ENCODE measurements at places on chromosomes 4 and X.

DNA sequence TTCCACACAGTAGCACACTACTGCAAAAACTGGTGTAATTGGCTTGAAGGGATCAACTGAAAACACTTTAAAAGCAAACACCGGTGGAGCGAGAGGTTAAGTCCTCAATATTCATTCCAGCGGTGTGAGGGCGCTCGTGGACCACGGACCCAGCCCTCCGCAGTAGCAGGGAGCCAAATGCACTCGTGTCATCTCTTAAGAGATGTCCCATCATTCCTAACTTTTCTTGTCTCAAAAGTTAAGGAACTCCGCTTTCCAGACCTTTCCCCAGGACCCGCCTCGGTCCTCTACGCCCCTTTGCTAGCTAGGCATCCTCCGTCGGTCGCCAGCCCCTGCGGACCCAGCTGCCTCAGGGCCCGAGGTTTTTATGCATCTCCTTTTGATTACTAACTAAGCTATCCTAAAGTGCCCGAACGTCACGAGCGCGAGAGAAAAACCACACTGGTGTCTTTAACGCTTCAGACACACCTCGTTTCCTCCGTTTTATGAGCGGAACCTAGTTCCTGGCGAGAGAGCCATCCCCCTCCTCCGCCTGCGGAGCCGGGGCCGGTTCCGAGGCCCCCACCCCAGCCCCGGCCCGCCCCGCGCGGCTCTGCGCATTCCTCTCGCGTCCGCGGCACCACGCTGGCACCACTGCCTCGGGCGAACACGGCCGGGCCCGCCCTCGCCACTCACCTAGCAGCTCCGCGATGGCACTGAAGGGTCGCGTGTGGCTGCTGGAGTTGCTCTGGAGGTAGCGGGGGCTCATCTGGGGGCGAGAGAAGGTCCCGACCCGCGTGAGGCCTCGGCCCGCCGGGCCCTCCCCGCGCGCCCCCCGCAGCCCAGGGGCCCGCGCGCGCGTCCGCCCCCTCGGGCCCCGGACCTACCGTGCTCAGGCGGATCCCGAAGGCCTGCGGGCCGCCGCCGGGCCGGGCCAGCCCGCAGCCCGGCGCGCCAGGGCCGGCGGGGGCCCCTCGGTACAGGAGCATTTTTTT is 723 bp downstream of the MORC4 start:
- DNase-seq = peak; percentile 11

GRCh38 chrX:132786217-132786616 is 172.2 kb downstream of the HS6ST2 start:
- DNase-seq = no peak

DNA sequence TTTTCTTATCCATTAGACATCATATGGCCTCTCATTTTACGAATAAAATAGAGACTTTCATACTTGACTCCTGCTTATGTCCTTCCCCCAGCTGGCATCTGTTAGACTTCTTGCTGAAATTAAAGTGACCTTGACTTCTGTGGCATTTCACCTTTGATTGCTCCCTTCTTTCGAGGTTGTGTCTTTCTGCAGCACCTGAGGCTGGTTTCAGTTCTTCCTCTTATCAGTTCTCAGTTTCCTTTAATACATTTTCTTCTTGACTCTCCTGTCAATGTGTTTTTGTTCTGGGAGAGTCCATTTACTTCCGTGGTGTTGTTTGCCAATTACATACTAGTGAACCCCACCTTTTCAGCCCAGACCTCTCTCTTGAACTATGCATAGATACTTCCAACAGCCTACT is 81.6 kb downstream of the RBPJ start:
- DNase-seq = no peak

- DNase-seq = no peak
These were observed 40.6 kb upstream of the RASSF6 start for GRCh38 chr4:73660808-73661207.

DNA sequence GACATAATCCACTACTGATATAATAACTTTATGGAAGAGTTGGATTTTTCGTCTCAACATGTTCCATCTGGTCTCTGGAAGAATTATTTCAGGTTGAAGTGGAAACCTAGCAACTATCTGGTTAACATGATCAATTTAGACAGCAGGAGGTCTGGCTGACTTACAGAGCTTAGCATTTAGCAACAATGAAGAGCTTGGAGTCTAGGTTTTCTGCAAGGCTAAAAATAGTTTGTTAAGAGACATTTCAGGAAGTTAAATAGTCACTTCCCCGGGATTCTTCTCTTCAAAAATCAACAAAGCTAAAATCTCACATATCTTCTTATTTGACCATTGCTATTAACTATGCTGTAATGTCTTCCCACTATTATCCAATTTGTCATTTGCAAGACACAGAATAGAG is 418.6 kb upstream of the DIPK2B start:
- no peak for DNase-seq

DNA sequence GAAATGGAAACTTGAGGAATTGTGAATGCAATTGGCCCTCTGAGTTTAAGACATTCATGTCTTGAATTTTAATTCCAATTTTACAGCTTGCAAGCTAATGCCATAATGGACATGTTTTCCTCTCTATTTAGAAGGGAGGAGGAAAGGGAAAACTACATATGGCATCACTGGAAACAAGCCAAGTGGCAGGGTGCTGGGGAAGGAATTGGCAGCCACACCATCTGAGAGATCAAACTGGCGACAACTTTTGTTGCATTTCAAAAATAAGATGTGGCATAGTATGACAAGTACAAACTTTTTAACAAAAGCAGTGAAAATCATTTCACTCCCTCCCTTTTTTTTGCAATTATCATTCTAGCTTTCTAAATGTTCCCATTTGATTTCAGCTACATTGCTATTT is 615.6 kb downstream of the CENPC start:
- no peak for DNase-seq

- no peak for DNase-seq
These were observed 15.7 kb downstream of the MSX1 start for GRCh38 chr4:4875147-4875546.

- no peak for DNase-seq
These were observed 714.5 kb upstream of the TENM3 start for GRCh38 chr4:181528570-181529184.

GRCh38 chrX:9665113-9665512 is 100.5 kb downstream of the GPR143 start:
- DNase-seq = no peak

DNA sequence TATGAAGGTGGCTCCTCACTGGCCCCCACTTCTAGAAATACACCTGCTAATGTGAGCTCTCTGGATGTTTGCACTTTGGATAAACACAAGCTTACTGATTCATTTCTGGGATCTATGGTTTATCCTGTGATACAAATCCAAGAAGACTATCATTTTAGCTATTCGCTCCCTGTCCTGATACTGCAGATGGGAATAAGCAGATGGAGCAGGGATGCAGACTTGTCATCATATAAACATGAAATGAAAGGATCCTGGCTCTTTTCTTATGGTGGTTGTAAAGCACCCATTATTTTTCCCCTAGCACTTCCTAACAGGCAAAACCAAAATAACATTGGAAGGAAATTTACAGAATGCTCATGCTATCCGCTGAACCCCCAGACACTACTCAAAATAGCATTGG is 162.9 kb upstream of the NOCT start:
- no peak for DNase-seq

DNA sequence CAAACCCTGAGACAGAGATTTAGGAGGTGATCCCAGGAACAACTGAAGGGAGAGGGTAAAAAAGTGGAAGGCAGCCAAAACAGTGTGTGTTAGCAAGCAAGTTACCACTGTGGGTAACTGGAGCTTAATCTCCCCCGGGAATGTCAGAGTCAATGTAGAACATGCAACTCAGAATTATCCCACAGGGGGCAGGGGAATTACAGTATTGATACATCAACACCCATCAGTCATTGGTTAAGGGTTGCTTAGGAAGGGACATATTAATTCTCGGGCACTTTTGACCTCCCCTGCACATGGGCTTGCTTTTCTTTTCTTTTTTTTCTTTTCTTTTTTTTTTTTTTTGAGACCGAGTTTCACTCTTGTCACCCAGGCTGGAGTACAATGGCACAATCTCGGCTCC is 29.3 kb downstream of the CXorf58 start:
- DNase-seq = no peak

DNA sequence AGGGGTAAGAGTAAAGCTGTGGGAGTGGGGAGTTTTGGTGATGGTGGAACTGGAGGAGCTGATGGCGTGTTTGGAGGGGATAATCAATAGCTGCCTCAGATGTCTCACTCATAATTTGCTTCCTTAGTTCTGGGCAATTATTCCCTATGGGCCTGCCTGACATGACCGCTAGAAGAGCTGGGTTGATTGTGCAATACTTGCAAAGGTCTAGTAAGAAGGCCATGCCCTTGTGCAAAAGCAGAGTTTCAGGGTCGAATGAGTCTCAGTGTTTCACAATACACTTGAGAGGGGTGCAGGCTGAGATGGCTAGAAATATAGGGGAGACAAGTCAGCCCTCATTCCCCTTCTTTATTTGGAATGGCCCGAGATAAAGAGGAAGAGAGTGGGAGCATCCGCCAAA is 858.4 kb upstream of the POU3F4 start:
- no peak for DNase-seq

- DNase-seq = no peak
These were observed 66.0 kb upstream of the C4orf54 start for GRCh38 chr4:99723612-99724011.

GRCh38 chrX:91434351-91435168 is at the start of gene PABPC5:
Gene PABPC5, plus strand, starts transcription at chrX:91434839. Its CDS starts 739 bp downstream, at chrX:91435578.
- DNase-seq = no peak

DNA sequence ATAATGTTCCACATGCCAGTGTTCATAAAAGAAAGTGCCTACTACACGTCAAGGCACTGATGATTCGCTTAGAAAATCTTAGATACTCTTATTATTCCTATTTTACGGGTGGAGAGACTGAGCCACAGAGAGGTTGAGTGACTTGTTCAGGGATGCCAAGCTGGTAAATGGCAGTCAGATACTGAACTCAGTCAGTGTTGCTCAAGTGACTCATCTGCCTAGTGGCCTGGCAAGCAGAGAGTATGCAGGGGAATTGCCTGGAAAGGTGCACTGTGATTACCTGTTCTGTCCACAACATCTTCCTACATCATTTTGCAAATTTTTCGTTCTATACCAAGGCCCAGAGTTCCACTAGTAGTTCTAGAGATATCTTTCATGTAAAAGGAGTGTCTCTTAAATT is 68.4 kb downstream of the RAPGEF2 start:
- DNase-seq = no peak

- DNase-seq = no peak
These were observed 117.9 kb upstream of the HS3ST1 start for GRCh38 chr4:11546391-11547175.

DNA sequence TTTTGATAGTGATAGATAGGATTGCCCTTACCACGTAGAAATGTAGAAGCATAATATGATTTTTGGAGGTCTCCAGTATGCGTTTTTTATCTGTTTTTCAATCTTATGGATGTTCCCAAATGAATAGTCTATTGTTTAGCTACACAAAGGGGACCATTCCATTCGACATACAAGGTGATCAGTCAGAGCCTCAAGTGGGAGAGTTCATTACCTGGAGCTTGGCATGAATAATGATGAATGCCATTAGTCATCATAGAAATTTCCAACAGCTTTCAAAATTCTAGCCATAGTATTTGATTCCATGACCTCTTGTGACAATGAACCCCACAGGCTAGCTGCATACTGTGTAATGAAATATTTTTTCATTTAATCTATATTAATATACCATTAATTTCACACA is 123.6 kb downstream of the PDHA2 start:
- no peak for DNase-seq

GRCh38 chr4:150518559-150518958 is 63.4 kb upstream of the MAB21L2 start:
- DNase-seq = no peak

GRCh38 chrX:118183606-118184005 is 67.0 kb upstream of the KLHL13 start:
- DNase-seq = no peak

- DNase-seq = no peak
These were observed 145.6 kb downstream of the AMELX start for GRCh38 chrX:11438767-11439166.

- no peak for DNase-seq
These were observed 11.3 kb downstream of the TMEM154 start for GRCh38 chr4:152668338-152668964.

DNA sequence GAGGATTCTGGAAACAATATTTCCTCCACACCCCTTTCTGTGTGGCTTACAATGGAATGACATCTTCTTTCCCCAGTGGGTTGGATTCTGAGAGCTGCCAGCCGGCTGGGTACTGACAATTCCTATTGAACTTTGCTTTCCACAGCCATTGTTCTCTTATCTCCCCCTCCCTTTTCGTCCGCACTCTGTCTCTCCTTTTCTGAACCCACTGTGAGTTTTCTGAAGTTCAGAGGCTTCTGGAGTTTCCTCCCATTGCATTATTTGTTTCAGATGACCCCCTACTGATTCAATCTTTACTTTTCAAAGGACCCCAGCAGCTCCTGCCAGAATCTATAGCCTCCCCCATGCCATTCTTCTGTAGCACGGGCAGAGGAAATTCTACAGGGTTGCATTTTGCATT is 10.4 kb downstream of the SMPX start:
- no peak for DNase-seq

DNA sequence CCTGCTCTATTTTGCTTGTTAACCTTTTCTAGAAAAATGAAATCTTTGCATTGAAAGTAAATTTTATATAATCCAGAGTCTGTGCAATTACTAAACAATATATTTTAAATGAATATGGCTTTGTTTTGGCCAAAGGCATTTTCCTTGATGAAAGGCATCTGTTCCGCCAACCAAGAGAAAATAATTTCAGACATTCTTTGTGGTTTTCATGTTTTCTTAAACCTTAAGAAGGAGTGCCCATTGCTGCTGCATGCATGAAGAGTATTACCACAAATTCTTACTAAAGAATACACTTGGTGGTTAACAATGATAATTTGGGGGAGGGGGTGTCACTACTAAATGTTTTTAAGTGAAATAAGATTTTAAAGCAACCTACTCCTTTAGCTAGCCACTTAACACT is 2.7 kb upstream of the PDGFC start:
- DNase-seq = no peak

DNA sequence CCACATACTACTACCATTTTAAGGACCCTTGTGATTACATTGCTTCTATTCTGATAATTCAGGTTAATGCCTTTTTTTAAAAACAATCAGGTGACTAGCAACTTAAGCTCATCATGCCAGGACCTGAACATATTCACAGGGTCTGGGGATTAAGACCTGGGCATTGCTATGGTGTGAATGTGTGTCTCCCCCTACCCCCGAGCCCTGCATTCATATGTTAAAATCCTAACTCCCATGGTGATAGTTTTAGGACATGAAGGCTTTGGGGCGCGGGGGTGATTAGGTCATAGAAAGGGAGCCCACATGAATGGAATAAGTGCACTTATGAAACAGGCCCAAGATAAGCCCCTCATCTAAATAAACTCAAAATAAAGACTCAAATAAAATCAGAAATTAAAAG is 734.4 kb upstream of the PABPC4L start:
- DNase-seq = no peak

GRCh38 chr4:37453281-37453998 is 208.9 kb downstream of the NWD2 start:
- DNase-seq = peak; percentile 24

GRCh38 chrX:17187136-17187756 is 187.8 kb upstream of the NHS start:
- no peak for DNase-seq

DNA sequence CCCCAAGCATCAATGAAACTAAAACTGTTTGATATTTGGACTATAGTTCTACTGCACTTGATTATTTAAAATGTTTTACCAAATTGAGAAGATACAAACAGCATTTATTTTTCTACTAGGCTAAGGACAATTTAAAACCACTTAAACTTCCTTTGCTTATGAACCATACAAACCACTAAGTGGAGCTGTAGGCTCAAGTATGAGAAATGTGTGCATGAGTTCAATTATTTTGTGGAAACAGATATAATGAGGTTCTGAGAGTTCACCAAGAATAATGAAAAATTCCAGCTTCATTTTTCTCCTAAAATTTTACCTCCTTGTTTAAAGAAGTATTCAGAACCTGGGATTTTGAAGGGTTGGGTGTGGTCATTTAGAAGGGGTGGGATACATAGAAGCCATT is 63.1 kb downstream of the SERPINA7 start:
- no peak for DNase-seq
